ENCODE measurements at places on chromosomes 5 and 9. TPM values are rescaled to one million over a fixed set of nuclear protein-coding genes. Genes with fewer than 3 reads are reported as not detected.

DNA sequence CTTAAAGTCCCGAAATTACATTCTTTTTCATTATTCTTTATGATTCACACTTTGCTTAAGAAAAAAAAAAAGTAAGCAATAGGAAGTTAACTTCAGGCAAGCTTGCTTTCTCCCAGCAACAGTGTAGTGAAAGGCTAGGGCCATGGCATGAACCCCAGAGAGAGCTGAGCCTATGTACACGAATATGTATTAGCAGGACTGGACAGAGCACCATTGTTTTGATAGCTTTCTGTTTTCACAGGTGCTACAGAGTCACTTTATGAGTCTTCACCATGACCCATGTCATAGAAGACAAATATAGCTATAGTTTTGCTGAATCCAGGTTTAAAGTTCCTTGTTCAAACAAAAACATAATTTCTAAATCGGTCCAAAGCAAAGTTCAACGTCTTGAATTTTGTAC is 199.2 kb downstream of the ADAMTSL1 start:
- DNase-seq: no peak

RORB gene
- polyA plus RNA-seq: 0.21 TPM

CD180 gene
- polyA plus RNA-seq: 0.87 TPM

DNA sequence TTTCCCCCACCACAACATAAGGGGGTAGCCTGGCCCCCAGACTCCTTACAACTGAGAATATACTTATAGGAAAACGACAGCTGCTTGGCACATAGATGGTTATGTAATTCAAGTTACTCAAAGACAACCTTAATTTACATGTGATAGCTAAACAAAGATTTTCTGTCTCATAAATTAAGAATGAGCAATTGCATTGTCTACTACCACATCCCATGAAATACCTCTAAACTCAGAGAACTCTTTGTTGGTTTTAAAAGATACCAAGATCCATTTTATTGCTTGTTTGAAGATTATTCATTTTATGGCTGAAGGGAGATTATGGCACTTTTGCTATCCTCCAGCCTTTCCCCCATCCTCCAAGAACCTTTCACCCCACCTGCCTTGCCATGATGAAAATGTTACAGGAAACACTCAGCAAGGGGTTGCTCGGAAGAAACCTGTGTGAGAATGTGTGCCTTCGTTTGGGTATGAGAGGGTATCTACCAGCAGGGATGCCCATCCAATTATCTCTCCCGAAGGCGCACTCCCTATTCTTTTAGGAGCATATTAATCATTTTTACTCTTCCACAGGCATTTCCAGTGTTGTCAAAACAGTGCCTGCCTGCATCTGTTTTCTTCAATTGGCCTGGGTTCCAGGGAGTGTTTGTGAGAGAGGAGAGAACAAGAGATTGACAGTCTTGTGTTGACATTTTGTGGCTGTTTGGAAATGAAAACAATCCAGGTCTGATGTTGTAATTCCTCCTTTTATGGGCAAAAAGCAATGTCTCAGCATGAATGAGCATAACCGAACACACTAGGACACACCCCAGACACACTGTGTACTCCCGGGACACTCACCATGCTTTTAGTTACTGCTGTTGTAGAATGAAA is 208.0 kb upstream of the ANKRD55 start:
- DNase-seq: no peak

DNA sequence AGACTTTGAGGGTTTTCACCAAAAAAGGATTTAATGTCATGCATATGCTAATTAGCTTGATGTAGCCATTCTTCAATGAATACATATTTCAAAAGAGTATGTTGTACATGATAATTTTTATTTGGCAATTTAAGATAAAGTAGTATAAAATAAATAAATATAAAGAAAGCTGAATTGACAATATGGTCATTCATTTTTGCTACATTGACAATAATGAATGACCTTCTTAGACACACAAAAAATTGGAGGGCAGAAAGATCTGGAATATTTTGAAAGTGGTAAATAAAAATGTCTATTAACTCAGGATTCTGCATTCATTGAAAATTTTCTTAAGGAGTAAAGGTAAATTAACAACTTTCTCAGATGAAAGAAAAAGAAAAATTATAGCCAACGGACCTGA is 324.8 kb upstream of the FTMT start:
- no peak for DNase-seq

DNA sequence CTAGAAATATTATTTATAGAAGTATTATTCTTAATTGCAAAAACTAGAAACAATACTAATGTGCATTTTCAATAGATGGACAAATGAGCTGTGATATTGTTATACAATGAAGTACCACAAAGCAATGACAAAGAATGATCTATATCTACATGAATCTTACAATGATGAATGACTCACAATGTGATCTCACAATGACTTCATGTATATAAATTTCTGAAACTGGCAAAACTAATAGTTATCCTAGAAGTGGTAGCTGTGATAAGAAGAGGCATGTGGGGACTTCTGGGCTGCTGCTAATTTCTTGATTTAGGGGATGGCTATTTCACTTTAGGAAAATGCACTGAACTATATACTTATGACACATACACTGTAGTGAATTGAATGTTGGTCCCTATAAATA is 396.0 kb upstream of the ZNF608 start:
- no peak for DNase-seq

DNA sequence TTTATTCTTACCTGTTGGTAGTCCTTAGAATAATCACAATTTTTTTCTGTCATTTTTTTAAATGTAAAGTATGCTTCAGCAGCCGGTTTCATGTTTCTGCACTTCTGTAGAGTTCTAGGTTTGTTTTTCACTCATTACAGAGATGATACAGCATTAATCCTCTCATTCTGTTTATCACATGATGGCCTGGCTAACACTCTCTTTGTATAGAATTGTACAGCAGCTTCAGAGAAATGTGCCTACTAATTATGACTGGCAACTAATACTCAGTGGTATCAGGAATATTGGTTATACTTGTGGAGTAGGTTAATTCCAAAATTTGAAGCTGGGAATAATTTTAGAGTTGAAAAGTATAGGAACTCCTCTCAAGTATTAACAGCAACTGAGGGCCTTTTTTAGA is 192.9 kb upstream of the OTULINL start:
- no peak for DNase-seq

IGFBPL1 gene
- 2.1 TPM for polyA plus RNA-seq

DNA sequence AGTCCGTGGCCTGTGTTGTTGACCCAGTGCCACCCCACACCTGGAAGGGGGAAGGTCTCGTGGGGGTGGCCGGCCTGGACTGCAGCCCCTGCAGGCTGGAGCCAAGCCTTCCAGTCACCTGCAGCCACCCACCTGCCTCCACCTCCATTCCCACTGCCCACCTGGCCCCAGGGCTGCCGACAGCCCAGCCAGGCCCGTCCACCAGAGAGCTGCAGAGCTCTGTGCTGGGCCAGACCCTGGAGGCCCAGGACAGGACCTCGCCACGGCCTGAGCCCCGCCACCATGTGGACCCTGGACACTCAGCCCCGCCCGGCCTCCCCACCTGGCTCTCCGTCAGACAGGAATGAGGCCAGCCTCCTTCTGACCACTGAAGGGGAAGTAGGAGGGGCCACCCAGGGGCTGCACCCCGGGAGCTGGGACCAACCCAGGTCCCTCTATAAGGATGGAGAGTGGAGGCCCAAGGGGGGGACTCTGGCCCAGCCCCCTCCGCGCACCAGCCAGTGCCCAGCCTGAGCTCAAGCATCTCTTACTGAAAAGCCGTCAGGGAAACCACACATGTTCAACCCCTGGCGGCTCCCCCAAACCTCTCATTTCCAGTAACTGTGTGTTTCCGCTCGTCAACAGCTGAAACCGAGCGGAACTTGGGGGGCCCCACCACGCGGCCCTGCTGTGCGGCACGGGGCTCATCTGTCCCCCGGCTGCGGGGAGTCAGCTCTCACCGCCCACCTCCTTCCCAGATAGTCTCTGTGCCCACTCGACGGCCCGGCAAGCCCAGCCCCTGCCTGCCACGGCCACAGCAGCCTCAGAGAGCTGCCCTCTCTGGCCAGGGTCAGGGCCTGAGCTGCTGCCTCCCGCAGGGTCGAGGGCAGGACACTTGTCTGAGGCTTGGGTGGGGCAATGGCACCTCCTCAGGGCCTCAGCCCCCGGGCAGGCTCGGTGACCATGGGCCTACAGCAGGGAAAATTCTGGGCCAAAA is 12.8 kb downstream of the NOTCH1 start:
- DNase-seq: no peak

DNA sequence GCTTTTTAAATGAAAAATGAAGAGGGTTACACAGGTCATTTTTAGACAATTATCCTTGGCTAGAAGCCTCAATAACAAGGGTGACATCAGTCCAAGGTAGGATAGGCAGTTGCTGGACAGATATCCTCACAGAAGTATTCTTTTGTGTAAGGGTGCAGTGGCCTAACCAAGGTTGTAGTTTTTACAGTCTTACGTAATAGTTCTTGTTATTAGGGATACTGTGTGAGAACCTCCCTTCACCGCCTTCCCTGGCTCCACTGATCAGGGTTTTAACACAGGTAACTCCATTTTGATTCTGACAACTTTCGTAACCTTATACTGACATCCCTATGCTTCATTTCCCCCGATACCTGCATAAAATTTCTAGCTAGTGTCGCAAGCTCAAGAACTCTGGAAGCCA is 8.7 kb upstream of the CAPSL start:
- DNase-seq: no peak

GRCh38 chr9:130306823-130307666 is 41.5 kb downstream of the HMCN2 start:
- DNase-seq: no peak

DNA sequence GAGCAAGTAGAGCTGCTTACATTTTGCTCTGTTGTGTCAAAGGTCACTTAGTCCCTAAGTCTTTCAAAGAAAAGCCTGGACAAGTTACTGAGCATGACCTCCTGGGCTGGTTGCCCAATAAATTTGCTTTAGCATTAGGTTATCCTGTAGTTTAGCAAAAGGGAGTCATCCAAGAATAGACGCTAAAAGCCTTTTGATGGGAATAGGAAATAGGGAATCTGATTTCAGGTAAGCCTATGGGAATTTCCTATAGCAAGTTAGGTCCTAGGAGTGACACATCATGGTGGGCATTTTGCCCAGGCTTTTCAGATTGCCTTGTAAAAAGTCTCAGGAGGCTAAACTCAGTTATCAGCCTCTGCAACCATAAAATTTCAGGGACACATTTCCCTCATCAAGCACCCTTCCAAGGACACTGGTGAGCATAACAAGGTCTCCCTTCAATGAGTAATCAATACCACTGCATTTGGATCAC is 67.6 kb upstream of the RANBP3L start:
- DNase-seq: no peak

CSF2 gene
- polyA plus RNA-seq: not detected

DNA sequence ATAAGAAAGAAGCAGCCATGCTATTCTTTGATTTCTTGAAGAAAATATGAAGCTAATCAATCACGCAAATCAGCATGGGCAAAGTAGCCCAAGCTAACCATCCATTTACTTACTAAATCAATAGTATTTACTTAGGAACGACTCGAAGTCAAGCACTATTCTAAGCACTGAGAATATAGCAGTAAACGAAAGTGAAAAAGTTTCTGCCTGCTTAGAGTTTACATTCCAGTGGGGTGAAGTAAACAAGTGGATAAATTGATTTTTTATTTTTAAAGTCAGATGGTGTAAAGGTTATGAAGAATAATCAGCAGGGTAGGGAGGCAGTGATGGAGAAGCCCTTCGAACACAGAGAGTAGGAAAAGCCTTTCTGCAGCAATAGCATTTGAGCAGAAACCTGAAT is 5.5 kb downstream of the TSTD2 start:
- DNase-seq: no peak

ZNF366 gene
- 3.9 TPM for polyA plus RNA-seq

DNA sequence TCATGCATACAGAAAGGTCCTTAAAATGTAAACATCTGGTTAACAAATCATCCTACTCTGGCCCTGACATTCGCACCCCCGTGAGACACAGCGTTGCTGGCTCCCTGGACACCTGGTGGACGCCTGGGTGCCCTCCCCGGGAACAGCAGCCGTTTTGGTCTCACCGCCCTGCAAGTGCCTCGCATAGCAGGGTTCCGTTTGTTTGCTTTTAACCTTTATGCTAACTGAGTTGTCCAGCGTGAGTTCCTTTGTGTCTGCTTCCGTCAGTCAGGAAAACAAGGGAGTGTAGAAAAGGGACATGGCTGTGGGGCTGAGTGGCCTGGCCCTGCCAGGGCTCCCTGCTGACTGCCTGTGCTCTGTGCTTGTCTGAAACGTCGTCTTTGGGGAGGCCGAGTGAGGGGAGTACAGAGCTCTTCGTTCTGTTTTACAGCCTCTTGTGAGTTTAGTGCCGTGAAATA is 91.8 kb upstream of the CACNA1B start:
- no peak for DNase-seq

CD72 gene
- 2.5 TPM for polyA plus RNA-seq

PITX1 gene
- not detected for polyA plus RNA-seq

CARTPT gene
- 0.11 TPM for polyA plus RNA-seq

DNA sequence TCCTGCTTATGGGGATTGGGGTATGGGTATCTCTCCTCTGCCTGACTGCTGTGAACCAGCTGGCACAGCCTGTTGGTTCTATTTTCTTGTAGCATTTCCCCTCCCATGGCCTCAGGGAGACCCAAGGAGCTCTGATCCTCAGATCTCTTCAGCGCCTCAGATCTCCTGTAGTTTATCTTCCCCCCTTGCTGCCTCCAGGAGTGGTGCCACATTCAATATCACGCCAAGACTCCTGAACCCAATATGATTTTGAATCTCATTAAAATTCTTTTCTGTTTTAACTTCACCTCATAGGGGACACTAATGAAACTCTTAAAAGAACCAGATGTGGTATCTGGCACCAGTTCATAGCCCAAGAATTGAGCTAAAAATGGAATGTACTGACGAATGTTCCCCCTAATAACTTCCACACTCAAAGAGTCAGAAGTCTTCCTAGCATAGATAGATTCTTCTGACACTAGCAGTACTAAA is 59.6 kb upstream of the LIFR start:
- DNase-seq: no peak

C5orf58 gene
- not detected for polyA plus RNA-seq

SUSD1 gene
- polyA plus RNA-seq: 31.2 TPM

GRCh38 chr5:163841-164240 is 27.5 kb upstream of the LRRC14B start:
- no peak for DNase-seq

PRRX2 gene
- 1.2 TPM for polyA plus RNA-seq

- no peak for DNase-seq
These were observed 12.1 kb downstream of the BSPRY start for GRCh38 chr9:113361304-113362018.

- no peak for DNase-seq
These were observed 33.3 kb downstream of the PIP5K1B start for GRCh38 chr9:68738358-68738757.

- DNase-seq: no peak
These were observed 99.9 kb downstream of the GABRB2 start for GRCh38 chr5:161446655-161447054.

SLC4A9 gene
- 46.5 TPM for polyA plus RNA-seq

All from left renal cortex interstitium (tissue), 4 donors.